ENCODE measurements at places on chromosomes 16 and 17. TPM values are rescaled to one million over a fixed set of nuclear protein-coding genes. Genes with fewer than 3 reads are reported as not detected.

Gene TBX2
- 63.1 TPM for total RNA-seq

Gene PIPOX
- 1.2 TPM for total RNA-seq

Gene CNTNAP1
- total RNA-seq = 112 TPM

Gene MARVELD3
- total RNA-seq = not detected

Gene SPNS1
- total RNA-seq = 42.4 TPM

Gene SLC9A5
- 3.4 TPM for total RNA-seq

Gene SOX15
- total RNA-seq = 0.26 TPM

Gene GRIN2A
- 0.26 TPM for total RNA-seq

Gene PIRT
- not detected for total RNA-seq

Gene NOS2
- total RNA-seq = under 0.01 TPM

Gene C16orf54
- total RNA-seq = not detected

Gene IL21R
- total RNA-seq = 1.2 TPM

Gene ENPP7
- total RNA-seq = not detected

Gene HYDIN
- total RNA-seq = 0.23 TPM

Gene PRSS53
- total RNA-seq = 6.0 TPM

Gene KRTAP4-1
- total RNA-seq = not detected

Gene ZNF747
- 10.2 TPM for total RNA-seq

Gene PRAC2
- total RNA-seq = not detected

Gene GJC1
- 40.1 TPM for total RNA-seq

Gene HBZ
- total RNA-seq = not detected

Measured in smooth muscle cell of the pulmonary artery (primary cell).